ENCODE measurements at places on chromosomes 6 and 20. TPM values are rescaled to one million over a fixed set of nuclear protein-coding genes. Genes with fewer than 3 reads are reported as not detected.

- no peaks in the 10 kb centered on the region for H3K36me3 ChIP-seq
- peak; percentile 68 for DNase-seq
- H3K4me1 ChIP-seq: peaks cover 3% of the 10 kb centered on the region
Observed at GRCh38 chr6:43758617-43759050, 11.4 kb upstream of the VEGFA start.

GRCh38 chr20:60599381-60599780, 641.2 kb downstream of the CDH26 start:
- no peak overlapping the region for H3K4me3 ChIP-seq
- no peak for DNase-seq

DNA sequence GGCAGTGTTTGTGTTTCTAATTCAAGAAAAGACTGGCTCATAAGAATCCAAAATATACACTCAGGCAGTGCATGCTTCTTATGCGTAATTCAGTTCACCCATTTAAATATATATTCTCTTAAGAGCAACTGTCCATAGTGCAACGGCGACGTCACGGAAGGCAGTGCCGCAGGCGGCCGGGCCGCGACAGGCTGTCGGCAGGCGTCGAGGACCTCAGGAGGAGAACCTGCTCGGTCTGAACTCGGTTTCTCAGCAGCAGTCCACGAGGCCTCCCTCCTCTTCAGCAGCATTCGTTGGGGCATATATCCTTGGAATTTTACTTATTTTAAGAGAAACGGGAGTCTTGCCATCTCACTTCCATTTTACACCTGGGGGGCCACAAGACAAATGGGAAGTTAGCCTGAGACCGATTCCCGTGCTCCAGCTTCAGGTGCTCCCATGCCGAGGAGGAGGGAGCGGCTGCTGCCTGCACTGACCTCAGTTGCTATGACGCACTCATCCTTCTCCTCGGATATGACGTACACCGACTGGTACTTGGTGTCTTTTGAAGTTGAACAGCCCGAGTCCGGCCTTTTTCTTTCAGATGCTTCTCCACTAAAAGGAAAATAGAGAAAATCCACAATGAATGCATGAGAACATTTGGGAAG, 8.2 kb downstream of the DLL1 start:
- DNase-seq: peak; percentile 50
- peaks cover 56% of the 10 kb centered on the region for H3K27me3 ChIP-seq
- H3K36me3 ChIP-seq: peaks cover 54% of the 10 kb centered on the region
- peaks cover 23% of the 10 kb centered on the region for H3K4me1 ChIP-seq

The WTAP gene
- polyA plus RNA-seq: 71.6 TPM

DNA sequence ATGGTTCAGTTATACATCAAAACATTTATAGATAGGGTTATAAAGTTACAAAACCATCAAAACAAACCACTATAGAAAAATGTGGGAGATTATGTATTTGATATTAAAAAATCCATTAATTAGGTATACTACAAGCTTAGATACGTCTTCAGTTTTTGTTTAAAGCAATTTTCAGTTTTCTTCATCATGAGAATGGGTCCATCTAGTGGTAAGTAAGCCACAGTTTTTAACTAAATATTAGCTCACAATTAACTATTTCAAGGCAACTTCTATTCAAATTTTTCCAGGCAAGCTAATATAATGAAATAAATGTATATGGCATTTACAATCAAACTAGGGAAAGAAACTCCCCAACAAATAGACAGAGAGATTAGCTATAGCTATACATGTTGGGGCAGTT, 44.4 kb downstream of the RNGTT start:
- no peak for DNase-seq
- H3K36me3 ChIP-seq: peaks cover 3% of the 10 kb centered on the region
- H3K4me1 ChIP-seq: no peaks in the 10 kb centered on the region
- H3K27ac ChIP-seq: no peak overlapping the region

DNA sequence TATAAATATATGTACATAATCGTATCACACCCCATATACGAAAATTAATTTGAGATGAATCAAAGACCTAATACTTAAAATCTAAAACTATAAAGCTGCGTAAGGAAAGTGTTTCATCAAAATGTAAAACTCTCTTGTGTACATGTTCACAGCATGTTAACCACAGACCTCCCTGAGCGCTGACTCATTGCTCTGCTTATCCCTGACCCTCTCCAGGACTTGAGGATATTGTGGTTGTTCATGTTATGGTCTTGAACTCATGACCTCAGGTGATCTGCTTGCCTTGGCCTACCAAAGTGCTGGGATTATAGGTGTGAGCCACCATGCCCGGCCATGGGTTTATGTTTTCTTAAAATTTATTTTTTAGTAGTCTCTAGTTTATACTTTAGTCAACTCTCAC, 14.2 kb downstream of the FAM83B start:
- no peaks in the 10 kb centered on the region for H3K36me3 ChIP-seq
- H3K27me3 ChIP-seq: no peaks in the 10 kb centered on the region
- DNase-seq: no peak

The GRM1 gene
- polyA plus RNA-seq: not detected

DNA sequence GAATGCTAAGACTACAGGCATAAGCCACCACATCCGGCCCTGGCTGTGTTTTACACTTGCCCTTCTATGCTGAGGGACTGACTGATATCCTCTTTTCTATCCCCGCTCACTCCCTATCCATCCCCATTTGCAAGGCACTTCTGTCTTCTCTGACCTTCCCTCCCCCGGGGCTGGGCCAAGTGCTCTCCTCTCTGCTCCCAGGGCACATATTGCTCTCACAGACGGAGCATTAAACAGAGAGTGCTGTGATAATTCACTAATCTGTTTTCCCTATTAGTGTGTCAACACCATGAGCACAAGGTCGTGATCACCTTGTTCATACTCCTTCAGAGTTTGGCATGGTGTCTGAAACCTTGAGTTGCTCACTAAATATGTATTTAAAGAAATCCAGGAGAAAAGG, 9.0 kb upstream of the SLC2A12 start:
- DNase-seq: no peak
- no peaks in the 10 kb centered on the region for H3K27me3 ChIP-seq
- H3K4me1 ChIP-seq: no peaks in the 10 kb centered on the region
- no peak overlapping the region for H3K4me3 ChIP-seq

GRCh38 chr20:9581509-9581908, 67.1 kb downstream of the LAMP5 start:
- H3K4me3 ChIP-seq: no peak overlapping the region
- H3K27ac ChIP-seq: no peak overlapping the region
- H3K36me3 ChIP-seq: no peaks in the 10 kb centered on the region
- H3K27me3 ChIP-seq: no peaks in the 10 kb centered on the region
- DNase-seq: no peak
- H3K4me1 ChIP-seq: no peaks in the 10 kb centered on the region

- H3K4me3 ChIP-seq: no peak overlapping the region
- H3K4me1 ChIP-seq: no peaks in the 10 kb centered on the region
- DNase-seq: no peak
Observed at GRCh38 chr6:2731281-2731909, 19.3 kb downstream of the MYLK4 start.

- no peak for DNase-seq
- no peak overlapping the region for H3K4me3 ChIP-seq
- H3K27ac ChIP-seq: no peak overlapping the region
- no peaks in the 10 kb centered on the region for H3K27me3 ChIP-seq
- no peaks in the 10 kb centered on the region for H3K4me1 ChIP-seq
Observed at GRCh38 chr6:119102901-119103300, 24.4 kb upstream of the FAM184A start.

The TAAR2 gene
- polyA plus RNA-seq: not detected

The MMP24 gene
- polyA plus RNA-seq: 0.11 TPM

The PAX1 gene
- polyA plus RNA-seq: not detected

DNA sequence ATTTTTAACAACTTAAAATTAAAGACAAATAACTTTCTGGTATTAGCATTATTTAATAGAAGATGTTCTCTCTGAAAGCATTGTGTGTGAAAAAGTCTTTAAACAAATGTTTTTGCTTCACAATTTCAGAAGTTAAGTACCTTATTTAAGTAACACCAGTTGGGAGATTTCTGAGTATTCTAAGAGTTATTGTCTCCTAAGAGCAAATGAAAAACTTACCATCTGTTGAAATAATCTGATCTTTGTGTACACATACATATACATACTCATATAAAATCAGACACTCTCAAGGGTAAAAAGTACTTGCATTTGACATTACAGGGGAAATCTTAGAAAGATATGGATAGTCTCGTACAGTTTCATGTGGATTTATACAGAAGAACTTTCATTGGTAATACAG, 2.4 kb downstream of the BTBD3 start:
- no peak overlapping the region for H3K4me3 ChIP-seq
- peaks cover 21% of the 10 kb centered on the region for H3K36me3 ChIP-seq
- no peak overlapping the region for H3K27ac ChIP-seq
- H3K4me1 ChIP-seq: peaks cover 23% of the 10 kb centered on the region
- DNase-seq: no peak

DNA sequence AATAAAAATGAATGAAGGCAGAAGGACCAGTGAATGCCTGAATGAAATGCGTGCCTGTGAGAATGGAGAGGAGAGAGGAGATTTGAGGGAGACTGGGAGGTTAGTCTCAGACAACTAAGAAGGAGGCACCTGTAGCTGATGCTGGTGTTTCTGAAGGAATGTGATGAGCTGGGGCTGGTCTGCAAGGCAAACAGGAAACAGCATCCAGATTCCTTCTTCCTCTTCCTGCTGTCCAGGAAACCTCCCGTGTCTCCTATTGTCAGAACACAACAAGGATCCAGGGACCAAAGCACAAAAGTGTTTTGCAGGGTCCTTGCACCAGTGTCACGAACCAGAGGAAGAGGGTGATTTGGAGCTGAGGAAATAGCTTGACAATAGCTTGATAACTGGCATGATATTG, 50.4 kb upstream of the TAB2 start:
- no peak overlapping the region for H3K4me3 ChIP-seq
- H3K4me1 ChIP-seq: no peaks in the 10 kb centered on the region
- no peak for DNase-seq
- no peaks in the 10 kb centered on the region for H3K27me3 ChIP-seq

GRCh38 chr6:5466281-5467136, 205.2 kb downstream of the FARS2 start:
- H3K4me3 ChIP-seq: no peak overlapping the region
- H3K27ac ChIP-seq: no peak overlapping the region
- H3K4me1 ChIP-seq: peaks cover 10% of the 10 kb centered on the region
- no peak for DNase-seq
- H3K36me3 ChIP-seq: no peaks in the 10 kb centered on the region
- no peaks in the 10 kb centered on the region for H3K27me3 ChIP-seq

The BFSP1 gene
- 0.48 TPM for polyA plus RNA-seq

DNA sequence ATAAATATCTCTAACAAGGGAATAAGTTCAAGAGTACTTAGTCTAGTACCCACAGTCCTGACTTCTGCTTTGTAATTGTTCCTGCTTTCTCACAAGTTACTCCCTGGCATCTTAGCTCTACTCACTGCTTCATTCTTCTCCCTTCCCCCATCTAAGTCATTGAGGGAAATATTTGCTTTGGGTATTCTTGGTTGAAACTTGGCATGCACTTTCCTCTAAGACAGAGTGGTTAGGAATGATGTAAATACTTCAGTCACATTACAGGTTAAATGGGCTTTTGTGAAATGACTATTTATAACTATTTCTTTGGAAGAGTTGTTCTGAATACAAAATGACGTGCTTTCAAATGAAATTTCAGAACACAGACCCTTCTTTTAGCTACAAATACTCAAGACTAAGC, 67.7 kb upstream of the PLEKHG1 start:
- no peak overlapping the region for H3K4me3 ChIP-seq
- H3K27ac ChIP-seq: no peak overlapping the region
- no peaks in the 10 kb centered on the region for H3K27me3 ChIP-seq
- H3K4me1 ChIP-seq: peaks cover 16% of the 10 kb centered on the region
- no peaks in the 10 kb centered on the region for H3K36me3 ChIP-seq

- H3K36me3 ChIP-seq: no peaks in the 10 kb centered on the region
- no peak overlapping the region for H3K27ac ChIP-seq
- DNase-seq: no peak
- H3K4me1 ChIP-seq: no peaks in the 10 kb centered on the region
Observed at GRCh38 chr20:58127701-58128111, 100.7 kb downstream of the ANKRD60 start.

The RAB23 gene
- 1.7 TPM for polyA plus RNA-seq

DNA sequence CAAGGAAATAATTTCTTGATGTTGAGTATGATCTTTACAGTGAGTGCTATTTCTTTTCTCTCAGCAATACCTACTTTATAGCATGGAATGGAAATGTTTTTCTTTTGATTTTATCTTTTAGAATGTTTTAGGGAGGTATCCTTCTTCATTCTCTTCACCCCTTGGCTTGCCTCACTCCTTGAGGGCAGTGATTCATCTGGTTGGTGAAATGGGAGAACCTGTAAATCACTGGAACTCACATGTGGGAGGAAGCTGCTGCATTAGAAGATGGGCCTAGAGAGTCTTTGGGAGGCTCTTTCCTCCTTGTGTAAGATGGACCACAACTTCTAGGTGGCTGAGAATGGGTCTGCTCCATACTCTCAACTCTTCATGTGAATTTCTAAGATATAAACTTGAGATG, 244.8 kb upstream of the SYNCRIP start:
- no peaks in the 10 kb centered on the region for H3K27me3 ChIP-seq
- H3K27ac ChIP-seq: no peak overlapping the region
- H3K4me1 ChIP-seq: no peaks in the 10 kb centered on the region
- DNase-seq: no peak

- no peak for DNase-seq
- no peak overlapping the region for H3K27ac ChIP-seq
- H3K36me3 ChIP-seq: no peaks in the 10 kb centered on the region
- no peaks in the 10 kb centered on the region for H3K27me3 ChIP-seq
- no peak overlapping the region for H3K4me3 ChIP-seq
Observed at GRCh38 chr6:113169484-113169883, 687.7 kb upstream of the MARCKS start.

The OXT gene
- polyA plus RNA-seq: not detected

- peaks cover 36% of the 10 kb centered on the region for H3K4me1 ChIP-seq
- H3K36me3 ChIP-seq: peaks cover 12% of the 10 kb centered on the region
- no peaks in the 10 kb centered on the region for H3K27me3 ChIP-seq
- no peak overlapping the region for H3K4me3 ChIP-seq
- no peak overlapping the region for H3K27ac ChIP-seq
- DNase-seq: peak; percentile 79
Observed at GRCh38 chr20:33791959-33792597, 19.1 kb upstream of the CHMP4B start.

GRCh38 chr6:45049188-45049843, 278.8 kb upstream of the RUNX2 start:
- DNase-seq: no peak
- no peak overlapping the region for H3K4me3 ChIP-seq
- no peak overlapping the region for H3K27ac ChIP-seq

The TNF gene
- 17.3 TPM for polyA plus RNA-seq
